Mucosa of gallbladder (tissue), 1 donor: ENCODE measurements at places on chromosomes 3 and 15. TPM values are rescaled to one million over a fixed set of nuclear protein-coding genes. Genes with fewer than 3 reads are reported as not detected.

Gene PLSCR4
- total RNA-seq, result 47.3 TPM

Gene SHF
- total RNA-seq, result 10.4 TPM

Gene ENTPD3
- total RNA-seq, result 0.86 TPM

Gene NAA80
- 12.7 TPM for total RNA-seq

Gene MKRN3
- not detected for total RNA-seq

DNA sequence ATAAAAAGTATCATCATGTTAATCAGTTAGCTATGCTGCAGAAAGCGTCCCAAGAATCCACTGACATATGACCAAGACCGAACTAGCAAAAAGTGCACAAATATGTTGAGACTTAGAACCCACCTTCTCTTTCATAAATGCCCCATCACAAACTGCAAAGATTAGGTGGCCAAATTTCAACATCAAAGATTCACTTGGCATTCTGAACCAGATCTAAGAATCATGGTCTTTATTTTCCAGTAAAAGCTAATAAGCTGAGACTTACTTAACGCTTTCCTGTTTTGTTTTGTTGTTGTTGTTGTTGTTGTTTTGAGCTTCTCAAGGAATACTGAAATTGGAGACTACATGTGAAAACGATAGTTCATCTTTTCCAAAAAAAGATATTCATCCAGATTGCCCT lies 62.4 kb downstream of the ZBTB20 start:
- no peak for DNase-seq

DNA sequence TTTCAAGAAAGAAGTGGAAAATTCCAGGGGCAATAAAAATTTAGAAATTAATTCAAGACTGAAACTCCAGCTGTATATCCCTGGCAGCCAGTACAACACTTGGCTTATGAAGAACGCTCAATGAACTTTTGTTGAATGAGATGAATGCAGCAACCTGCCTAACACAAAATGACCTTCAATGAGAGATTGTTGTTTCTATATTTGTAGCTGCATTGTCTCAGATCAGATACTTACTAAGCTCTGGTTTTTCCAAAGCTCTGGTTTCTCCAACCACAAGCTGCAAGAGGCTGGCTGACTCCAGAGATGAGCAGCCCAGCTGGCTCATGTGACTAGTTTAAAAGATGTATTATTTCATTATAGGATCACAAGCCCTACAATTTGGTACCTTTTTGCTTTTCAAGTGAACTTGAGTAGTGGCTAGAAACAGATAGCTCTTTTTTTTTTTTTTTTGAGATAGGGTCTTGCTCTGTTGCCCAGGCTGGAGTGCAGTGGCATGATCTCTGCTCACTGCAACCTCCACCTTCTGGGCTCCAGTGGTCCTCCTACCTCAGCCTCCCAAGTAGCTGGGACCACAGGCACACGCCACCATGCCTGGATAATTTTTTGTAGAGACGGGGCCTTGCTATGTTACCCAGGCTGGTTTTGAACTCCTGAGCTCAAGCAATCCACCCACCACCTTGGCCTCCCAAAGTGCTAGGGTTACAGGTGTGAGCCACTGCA lies 57.4 kb downstream of the UMPS start:
- DNase-seq, result no peak

DNA sequence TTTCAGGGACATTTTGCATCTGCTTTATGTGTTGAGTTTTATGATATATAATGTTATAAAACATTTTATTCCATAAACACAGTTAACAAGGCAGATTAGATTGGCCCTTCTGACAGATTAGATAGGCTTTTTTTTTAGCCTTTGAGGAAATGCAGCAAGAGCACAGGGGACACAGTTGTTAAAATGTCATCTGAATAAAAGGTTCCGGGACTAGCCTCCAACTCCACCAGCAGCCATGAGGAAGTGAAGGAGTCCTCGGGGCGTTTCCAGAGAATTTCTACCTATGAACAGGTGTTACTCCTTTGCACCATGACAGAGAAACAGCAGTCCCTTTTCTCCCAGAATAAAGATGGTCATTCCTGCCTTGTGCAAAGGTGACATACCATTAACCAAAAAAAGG lies 167.8 kb upstream of the KBTBD8 start:
- no peak for DNase-seq
